ENCODE measurements at places on chromosomes 3 and 15. TPM values are rescaled to one million over a fixed set of nuclear protein-coding genes. Genes with fewer than 3 reads are reported as not detected.
A peak's percentile ranks its signal among the peaks of the same experiment; 100 is the strongest.

The CCR8 gene
- total RNA-seq: 5.3 TPM

The CIDEC gene
- total RNA-seq: not detected

- no peaks in the 10 kb centered on the region for H3K4me1 ChIP-seq
- peak; percentile 68 for DNase-seq
- H3K4me3 ChIP-seq: no peak overlapping the region
- no peaks in the 10 kb centered on the region for H3K27me3 ChIP-seq
- H3K36me3 ChIP-seq: peaks cover 12% of the 10 kb centered on the region
- no peak overlapping the region for H3K27ac ChIP-seq
These were observed 14.1 kb downstream of the RNF123 start for GRCh38 chr3:49703443-49703927.

- no peaks in the 10 kb centered on the region for H3K27me3 ChIP-seq
- DNase-seq: no peak
- H3K4me3 ChIP-seq: no peak overlapping the region
- peaks cover 5% of the 10 kb centered on the region for H3K36me3 ChIP-seq
- H3K4me1 ChIP-seq: no peaks in the 10 kb centered on the region
- H3K27ac ChIP-seq: no peak overlapping the region
These were observed 13.6 kb downstream of the ZKSCAN7 start for GRCh38 chr3:44568561-44568960.

DNA sequence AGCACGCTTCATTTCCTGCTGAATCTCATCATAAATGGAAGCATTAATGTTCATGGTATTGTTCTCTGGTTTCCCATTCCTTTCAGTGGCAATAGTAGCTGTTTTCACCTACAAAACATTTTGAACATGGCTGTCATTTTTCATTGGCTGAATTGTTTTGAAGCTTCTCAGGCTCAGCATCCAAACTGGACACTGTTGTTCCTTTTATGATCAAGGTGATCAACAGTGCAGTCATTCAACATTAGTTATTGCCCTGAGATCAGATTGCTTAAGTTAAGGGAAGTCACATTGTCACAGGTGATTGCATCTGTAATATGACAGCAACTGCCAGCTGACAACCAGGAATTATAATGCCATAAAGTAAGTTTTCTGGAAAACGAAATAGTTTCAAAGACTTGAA is 46.9 kb downstream of the SATB1 start:
- H3K27ac ChIP-seq: no peak overlapping the region
- no peak for DNase-seq
- peaks cover 7% of the 10 kb centered on the region for H3K36me3 ChIP-seq
- H3K27me3 ChIP-seq: no peaks in the 10 kb centered on the region

DNA sequence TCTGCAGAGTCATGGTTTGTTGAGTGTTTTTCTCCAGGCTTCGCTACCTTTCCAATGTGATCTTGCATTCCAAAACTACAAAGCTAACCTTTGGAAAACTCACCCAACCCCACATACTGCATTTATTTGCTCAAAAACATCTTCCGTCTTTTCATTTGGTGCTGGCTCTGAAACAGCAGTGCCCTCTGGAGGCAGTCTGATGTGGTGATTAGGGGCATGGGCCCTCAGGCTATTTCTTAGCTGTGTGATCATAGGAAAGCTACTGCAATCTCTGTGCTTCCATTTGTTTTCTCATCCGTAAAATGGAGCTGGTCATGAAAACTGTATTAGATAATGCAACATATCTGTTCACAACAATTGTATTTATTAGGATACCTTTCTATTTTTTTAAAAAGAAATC is 47.0 kb downstream of the MTHFS start:
- peaks cover 16% of the 10 kb centered on the region for H3K36me3 ChIP-seq
- H3K27ac ChIP-seq: no peak overlapping the region
- DNase-seq: no peak
- H3K27me3 ChIP-seq: no peaks in the 10 kb centered on the region

GRCh38 chr3:20043396-20043795 is 3.1 kb downstream of the KAT2B start:
- H3K4me3 ChIP-seq: peak overlapping the region; percentile 26
- DNase-seq: peak; percentile 58
- no peaks in the 10 kb centered on the region for H3K36me3 ChIP-seq

- H3K4me1 ChIP-seq: no peaks in the 10 kb centered on the region
- no peak overlapping the region for H3K27ac ChIP-seq
- DNase-seq: no peak
- no peaks in the 10 kb centered on the region for H3K27me3 ChIP-seq
- H3K4me3 ChIP-seq: no peak overlapping the region
- H3K36me3 ChIP-seq: no peaks in the 10 kb centered on the region
These were observed 498.2 kb downstream of the PYDC2 start for GRCh38 chr3:191958980-191959671.

DNA sequence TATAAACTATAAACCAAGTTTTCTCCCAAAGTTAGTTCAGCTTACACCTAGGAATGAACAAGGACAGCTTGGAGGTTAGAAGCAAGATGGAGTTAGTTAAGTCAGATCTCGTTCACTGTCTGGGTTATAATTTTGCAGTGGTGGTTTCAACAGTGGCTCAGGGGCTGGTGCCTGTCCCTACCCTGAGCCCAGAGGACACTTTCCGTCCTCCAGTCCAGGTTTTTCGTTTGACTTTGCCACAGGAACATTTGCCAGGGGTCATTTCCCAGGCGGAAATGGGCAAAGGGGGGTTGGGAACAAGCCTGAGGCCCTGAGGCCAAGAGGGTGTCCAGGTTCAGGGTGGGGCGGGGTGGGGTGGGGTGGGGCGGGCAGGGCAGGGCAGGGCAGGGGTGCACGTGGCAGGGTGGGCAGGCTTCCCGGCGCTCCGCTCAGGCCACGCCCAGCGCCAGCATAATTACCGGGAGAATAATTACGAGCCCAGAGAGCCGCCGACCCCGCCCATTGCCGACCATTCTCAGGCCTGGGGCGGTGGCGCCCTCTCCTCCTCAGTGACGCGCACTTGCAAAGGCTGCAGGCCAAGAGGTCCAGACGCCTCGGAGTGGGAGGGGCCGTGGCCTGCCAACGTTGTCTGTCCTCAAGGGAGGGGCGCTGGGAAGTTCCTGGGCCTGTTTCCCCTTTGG is 70.4 kb downstream of the KLF13 start:
- H3K4me1 ChIP-seq: peaks cover 15% of the 10 kb centered on the region
- no peaks in the 10 kb centered on the region for H3K27me3 ChIP-seq
- no peaks in the 10 kb centered on the region for H3K36me3 ChIP-seq
- no peak overlapping the region for H3K27ac ChIP-seq
- DNase-seq: no peak
